ENCODE measurements at places on chromosomes 7 and 10.
A peak's percentile ranks its signal among the peaks of the same experiment; 100 is the strongest.

DNA sequence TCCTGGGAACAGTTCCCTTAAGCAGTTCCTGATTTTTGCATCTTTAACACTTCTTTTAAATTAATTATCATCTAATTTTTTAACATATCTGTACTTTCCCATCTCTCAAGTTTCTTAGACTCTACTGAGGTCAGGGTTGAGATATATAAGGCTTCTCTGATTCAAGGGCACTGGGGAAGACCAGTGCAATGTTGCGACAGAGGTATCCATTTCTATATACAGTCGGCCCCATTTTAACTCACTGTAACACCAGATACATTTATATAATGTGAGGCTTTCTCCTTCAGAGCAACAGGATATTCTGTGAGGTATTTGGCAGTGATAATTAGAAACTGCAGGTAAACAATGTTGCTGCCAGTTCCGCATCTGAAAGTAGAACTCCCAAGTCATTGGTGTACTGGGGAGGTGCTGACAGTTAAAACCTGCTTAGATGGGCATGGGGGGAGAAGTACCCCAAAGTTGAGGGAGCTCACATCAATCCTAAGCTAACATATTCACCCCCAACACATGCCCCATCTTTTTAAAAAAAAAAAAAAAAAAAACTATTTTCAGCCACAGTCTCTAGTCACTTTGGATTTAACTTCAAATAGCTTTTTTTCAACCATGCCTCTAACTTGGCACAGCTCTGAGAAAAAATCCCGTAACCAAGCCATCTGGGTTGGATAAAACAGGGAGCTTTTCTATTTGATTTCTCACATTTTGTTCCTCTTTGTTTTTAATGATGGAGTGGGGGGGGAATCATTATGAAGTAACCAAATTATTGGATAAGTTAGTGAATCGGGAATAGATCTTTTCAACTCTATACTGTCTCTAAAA is 62.9 kb downstream of the REEP3 start:
- no peak for DNase-seq

DNA sequence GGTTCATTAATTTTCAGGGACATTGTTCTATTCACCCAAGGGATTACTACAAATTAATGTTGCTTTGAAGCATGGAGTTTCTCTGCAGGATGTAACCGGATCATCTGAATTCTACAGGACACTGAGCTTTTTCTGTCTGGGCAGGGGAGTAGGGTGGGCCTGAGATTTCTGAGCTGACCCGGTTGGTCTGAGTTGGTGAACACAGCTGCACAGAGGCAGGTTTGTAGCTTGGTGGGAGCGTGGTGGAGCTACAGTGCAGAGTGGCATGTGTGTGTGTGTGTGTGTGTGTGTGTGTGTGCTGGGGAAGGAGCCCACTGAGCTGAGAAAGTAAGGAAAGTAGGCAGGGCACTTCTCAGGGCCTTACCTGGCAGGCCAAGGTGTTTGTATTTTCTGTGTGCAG is 62.6 kb downstream of the SH2D4B start:
- DNase-seq, result no peak

- no peak for DNase-seq
Measured at GRCh38 chr7:47786557-47787248, 161.6 kb downstream of the PKD1L1 start.

DNA sequence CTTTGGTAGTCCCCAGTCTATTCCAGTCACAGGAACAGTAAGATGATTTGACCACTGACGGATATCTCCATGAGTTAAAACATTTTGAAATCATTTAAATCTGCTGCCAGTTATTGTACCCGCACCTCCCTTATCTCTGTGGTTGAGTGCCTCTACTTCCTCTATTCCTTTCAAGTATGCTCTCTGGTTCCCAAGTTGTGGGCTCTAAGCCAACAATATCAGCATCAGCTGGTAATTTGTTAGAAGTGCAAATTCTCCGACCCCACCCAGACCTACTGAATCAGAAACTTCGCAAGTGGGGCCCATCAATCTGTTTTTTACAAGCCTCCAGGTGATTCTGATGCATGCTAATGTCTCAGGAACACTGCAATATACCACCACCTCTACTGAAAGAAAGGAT is 235.5 kb downstream of the CCSER2 start:
- DNase-seq, result no peak

- no peak for DNase-seq
Measured at GRCh38 chr10:102654969-102655368, 10.7 kb downstream of the TRIM8 start.

DNA sequence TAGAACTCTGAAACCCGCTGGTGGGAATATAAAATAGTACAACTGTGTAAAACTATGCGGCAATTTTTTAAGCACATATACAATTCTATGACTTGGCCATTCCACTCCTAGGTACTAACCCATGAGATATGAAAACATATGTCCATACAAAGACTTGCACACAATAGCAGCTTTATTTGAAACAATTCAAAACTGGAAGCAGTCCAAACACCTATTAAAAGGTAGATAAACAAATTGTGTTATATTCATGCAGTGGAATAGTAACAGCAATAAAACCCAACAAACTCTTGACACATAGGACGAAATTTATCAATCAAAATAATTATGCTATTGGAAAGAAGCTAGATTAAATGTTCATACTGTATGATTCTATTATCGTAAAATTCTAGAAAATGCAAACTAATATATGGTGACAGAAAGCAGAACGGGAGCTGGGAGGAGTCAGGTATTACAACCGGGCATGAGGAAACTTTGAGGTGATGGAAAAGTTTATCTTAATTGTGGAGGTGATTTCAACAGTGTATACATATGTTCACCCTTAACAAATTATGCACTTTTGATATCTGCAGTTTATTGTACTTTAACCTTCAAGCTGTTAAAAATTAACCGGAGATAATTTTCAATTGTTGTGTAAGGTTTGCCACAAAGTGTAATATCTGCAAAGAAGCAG is 803 bp upstream of the STK31 start:
- no peak for DNase-seq

GRCh38 chr10:132582771-132583170 is 45.2 kb downstream of the INPP5A start:
- DNase-seq, result no peak

- no peak for DNase-seq
Measured at GRCh38 chr10:110153396-110153795, 54.0 kb upstream of the MXI1 start.

DNA sequence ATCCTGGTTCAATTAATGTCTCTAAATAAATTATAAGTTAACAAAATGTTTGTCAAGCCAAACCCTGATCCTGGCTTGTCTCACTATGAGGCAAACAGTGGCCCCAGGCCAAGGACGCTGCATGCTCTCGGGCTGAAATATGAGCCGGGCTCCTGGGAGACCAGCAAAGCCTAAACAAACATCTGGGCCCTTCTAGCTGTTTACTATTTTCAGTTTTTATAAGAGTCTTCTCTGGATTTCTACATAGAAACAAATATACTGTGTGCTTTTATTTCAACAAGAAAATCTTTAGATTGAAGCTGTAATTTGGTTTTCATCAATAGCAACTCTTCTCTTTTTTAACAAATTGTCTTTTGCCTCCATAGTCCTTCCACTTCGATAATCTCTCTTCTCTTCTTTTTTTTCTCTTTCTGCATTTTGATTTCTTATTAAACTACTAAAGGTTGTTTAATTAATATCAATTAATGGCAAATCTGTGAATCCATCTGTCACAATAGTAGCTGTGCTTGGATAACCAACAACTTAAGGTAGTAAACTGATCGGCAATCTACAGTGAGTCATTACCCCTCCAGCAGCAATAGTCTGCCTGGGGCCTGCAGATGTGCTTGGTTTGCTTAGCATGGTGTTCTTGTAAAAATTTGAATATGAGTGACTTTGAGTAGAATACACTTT is 83.3 kb upstream of the DNAJC1 start:
- peak; percentile 4 for DNase-seq

GRCh38 chr7:149562602-149563001 is 65.0 kb upstream of the ZNF746 start:
- no peak for DNase-seq

DNA sequence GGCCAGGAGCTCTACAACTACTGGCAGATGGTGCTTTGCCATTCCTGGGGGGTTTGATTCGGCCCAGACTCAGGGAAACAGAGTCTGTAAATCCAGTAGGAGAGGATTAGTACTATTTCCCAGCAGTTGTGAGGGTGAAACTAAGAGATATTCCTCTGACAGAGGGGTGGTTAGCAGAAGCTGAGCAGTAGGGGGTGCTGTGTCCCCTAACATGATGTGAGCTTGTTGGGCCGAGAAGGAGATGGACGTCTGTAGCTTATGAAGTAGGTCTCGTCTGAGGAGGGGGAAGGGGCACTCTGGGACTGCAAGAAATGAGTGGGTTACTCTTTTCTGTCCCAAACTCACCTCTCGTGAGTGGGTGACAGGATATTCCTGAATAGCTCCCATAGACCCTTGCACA is 179.2 kb upstream of the MBL2 start:
- no peak for DNase-seq

DNA sequence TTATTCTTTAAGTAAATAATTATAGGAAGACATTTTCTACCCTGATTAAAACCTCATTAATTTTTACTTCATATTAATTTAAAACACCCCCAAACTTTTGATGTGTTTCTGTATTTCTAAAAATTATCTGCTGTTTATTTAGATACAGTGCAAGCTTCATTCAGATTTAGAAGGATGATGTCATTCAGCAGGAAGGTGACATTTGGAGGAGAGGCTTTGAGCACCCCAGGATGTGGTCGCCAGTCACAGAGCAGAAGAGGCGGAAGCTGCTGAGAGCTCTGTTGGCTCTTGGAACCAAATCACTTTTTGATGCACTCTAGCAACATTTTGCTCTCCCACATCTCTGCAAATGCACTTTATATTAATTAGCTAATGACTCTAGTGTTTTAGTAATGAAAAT is 233.9 kb upstream of the CACNA2D1 start:
- DNase-seq, result no peak

DNA sequence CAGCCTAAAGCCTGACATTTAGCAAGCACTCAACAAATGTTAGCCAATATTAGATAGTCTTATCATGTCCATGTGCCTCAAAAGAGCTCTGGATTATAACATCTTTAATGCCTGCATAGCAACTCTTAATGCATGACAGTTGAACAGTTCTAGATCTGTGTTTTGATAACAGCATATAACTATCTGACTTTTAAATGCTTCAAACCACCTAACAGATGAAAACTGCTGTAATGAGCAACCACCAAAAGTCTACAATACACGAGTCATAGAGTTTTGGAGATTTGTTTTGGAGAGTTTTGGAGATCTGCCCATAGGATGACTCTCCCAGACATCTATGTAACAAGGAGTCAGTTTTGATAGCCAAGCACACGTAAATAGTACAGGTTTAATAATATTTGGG is 227.3 kb downstream of the TWIST1 start:
- no peak for DNase-seq

GRCh38 chr10:103501186-103501585 is 7.7 kb downstream of the NEURL1 start:
- DNase-seq, result no peak

DNA sequence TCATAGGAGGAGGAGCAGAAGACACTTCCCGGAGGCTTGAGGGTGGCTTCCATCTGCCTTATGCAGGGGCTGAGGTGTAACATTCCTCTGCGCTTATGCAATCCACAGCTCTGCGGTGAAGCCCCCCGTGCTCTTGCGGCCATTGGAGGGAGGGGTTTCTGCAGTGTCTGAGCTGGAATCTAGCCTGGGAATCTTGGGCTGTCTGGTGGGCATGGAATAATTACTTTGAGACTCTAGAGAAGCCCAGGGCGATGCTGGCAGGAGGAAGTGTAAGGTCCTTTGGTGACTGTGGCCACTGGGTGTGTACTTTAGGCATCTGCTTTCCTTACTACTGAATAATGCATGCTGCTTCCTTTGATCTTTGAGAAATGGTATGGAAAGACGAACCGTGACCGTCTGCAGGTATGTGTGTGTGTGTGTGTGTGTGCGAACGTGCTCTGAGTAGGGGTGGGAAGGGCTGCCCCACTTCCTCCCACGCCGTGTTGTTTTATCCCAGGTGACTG is 181.0 kb downstream of the PRPF18 start:
- DNase-seq, result no peak

- no peak for DNase-seq
Measured at GRCh38 chr10:126170776-126171175, 217.5 kb downstream of the ADAM12 start.

GRCh38 chr10:118725886-118726500 is 28.8 kb downstream of the CACUL1 start:
- no peak for DNase-seq

- no peak for DNase-seq
Measured at GRCh38 chr7:31419505-31420055, 79.1 kb upstream of the NEUROD6 start.

- no peak for DNase-seq
Measured at GRCh38 chr7:1727812-1728570, 57.9 kb downstream of the ELFN1 start.

DNA sequence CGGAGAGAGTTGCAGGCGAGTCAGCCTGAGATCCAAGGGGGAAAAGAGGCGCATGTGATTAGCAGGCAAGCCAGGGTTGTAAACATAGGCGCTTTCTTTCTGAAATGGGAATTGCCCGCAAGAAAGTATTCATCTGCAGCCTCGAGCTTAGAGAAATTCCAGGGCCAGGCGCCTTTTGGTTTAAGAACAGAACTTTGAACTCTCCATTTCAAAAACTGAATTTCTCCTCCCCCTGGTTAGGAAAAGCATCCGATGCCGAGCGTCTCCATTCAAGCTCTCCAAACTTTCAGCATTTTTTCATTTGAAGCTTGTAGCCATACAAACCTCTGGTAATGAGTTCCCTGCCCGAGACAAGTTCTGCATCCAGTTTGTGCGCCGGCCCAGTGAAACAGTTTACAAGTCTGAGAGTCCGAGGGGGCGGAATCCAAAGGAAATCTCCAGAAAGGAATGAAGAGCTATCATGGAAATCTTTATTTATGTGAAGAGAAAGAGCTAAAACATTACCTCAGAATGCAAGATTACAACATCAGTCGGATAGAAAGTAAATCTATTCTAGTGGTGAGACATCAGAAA is 69.9 kb downstream of the FAM204A start:
- no peak for DNase-seq

DNA sequence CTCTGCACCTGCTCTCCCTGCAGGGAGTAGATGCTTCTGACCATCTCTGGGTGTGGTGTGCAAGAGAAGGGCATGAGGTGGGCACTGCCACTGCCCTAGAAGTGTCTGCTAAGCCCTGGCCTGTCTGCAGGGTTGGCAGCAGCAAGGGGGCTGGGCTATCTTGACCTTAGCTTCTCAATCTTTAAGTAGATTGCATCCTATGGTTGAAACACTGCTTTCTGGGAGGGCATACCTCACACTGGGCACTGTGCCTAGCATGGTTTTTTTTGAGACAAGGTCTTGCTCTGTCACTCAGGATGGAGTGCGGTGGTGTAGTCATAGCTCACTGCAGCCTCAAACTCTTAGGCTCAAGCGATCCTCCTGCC is 54.9 kb downstream of the CLIP2 start:
- no peak for DNase-seq

- no peak for DNase-seq
Measured at GRCh38 chr10:24215603-24216002, 6.7 kb downstream of the KIAA1217 start.

DNA sequence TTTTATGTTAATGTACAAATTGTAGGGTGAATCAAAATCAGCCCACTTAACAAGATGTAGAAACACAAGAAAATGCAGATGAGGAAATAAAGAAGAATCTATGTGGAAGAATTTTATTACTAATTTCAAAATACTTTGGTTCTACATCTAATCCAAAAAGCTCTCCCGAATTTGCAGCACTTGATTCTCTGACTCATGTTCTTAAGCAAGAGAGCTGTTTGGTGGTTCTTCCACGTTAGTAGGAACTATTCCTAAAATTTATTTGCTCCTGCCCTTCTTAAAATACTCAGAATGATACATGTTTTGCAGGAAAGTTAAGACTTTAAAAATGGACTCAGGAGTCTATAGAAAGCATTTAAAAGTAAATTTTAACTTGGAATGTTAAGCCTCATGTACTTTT is 91.8 kb downstream of the ZMYND11 start:
- DNase-seq, result no peak

- no peak for DNase-seq
Measured at GRCh38 chr10:24554036-24554435, 169.7 kb downstream of the ARHGAP21 start.
